Stimulated activated CD8-positive, alpha-beta memory T cell treated with anti-CD3 and anti-CD28 coated beads, Interleukin-15, amount 100 ng/mL, for 24 hours (primary cell): ENCODE measurements at places on chromosomes 6 and 20.
A peak's percentile ranks its signal among the peaks of the same experiment; 100 is the strongest.

GRCh38 chr20:58028123-58028522 lies 200.3 kb downstream of the ANKRD60 start:
- no peak for DNase-seq

DNA sequence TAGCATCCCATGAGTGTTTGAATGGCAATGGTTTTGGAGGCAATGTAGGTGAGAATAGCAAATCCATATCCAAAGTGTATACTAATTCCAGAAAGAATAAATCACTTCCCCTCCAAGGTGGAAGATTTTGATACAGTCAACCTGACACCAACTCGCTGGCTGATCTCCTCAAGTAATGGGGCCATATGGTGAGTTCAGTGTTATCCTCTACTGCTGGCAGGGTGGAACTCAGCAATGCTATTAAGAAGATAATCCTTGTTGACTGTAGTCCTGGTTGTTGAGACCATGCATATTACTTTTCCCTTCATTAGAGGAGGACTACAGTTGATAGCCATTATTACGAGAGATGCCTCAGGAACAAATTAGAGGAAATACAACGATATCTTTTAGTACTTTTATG lies 17.8 kb upstream of the HLA-DQB1 start:
- no peak for DNase-seq

- no peak for DNase-seq
Measured at GRCh38 chr20:22601361-22602141, 17.2 kb upstream of the FOXA2 start.

DNA sequence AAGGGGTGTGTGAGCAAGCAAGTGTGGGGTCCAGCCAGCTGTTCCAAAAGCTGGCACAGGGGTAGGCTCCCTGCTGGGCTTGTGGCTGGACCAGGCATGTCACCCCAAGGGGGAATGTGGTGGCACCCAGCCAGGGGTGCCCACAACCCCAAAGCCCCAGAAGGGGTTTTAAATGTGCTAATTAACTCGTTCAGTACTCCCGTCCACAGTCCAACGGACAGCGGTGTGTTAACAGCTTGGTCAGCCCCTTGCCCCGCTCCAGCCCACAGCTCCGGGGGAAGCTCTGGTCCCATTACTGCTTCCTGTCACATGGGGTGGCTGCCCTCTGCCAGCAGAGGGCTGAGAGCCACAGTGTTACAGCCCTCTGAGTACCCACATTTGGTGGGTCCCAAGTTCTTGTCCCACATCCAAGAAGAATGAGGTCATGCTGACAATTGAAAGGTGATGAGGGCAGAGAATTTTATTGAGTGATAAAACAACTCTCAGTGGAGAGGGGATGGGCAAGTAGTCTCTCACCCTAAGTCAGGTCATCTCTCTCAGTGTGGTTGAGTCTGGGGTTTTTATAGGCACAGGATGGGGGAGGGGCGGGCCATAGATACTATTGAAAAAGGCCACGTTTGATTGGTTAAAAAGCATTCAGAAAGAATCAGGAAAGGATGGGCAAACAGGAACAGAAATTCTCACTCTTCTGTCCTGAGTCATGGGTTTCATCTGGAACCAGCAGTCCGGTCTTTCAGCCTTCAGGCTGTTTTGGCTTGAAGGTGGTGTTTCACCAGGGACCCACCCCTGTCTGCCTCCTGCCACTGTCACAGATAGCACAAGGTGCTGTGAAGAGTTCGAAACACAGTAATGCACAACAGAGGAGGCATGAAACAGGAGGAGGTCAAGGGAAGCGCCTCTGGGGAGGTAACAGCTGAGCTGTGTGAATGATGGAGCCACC lies 238.5 kb downstream of the NFATC2 start:
- no peak for DNase-seq

GRCh38 chr6:134640975-134641429 lies 308.9 kb downstream of the ALDH8A1 start:
- peak; percentile 27 for DNase-seq
